ENCODE measurements at places on chromosomes 12 and 14.
A peak's percentile ranks its signal among the peaks of the same experiment; 100 is the strongest.

GRCh38 chr12:124655048-124655697, 87.8 kb upstream of the NCOR2 start:
- DNase-seq, result peak; percentile 68

GRCh38 chr12:50041962-50042361, 15.4 kb upstream of the ASIC1 start:
- no peak for DNase-seq

DNA sequence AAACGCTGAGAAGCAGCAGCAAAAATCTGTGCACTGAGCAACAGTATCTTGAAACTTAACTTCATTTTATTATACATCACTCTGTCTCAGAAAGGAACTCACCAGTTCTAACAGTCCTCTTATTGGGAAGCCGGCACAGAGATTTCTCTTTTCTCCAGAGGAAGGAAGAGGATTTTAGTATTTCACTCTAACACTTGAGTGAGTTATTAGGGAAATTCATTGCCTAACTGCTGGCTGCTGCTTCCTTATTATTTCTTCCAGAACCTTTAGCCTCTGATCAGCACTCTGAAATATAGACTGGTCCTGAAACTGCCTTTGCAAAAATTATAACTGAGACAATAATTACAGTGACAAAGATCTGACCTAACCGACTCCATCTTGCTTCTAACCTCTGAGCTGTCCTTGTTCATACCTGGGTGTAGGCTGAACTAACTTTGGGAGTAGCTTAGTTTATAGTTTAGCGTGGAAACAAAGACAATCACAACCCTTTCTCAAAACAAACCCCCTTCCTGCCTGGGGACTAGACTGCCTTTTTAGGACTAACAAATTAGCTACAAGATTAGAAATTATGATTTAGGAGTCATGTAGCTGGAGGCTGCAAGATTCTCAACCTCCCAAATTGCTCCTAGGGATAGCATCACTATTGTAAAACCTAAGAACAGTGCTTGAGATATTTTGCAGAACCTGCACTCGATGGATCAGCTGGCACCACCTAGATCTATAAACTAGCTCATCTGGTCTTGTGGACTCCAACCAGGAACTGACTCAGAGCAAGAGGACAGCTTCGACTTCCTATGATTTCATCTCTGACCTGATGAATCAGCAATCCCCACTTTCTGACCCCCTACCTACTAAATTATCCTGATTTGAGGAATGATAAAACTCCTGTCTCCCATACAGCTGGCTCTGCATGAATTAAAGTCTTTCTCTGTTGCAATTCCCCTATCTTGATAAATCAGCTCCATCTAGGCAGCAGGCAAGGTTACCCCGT, 117.5 kb downstream of the DYRK2 start:
- DNase-seq, result peak; percentile 93

DNA sequence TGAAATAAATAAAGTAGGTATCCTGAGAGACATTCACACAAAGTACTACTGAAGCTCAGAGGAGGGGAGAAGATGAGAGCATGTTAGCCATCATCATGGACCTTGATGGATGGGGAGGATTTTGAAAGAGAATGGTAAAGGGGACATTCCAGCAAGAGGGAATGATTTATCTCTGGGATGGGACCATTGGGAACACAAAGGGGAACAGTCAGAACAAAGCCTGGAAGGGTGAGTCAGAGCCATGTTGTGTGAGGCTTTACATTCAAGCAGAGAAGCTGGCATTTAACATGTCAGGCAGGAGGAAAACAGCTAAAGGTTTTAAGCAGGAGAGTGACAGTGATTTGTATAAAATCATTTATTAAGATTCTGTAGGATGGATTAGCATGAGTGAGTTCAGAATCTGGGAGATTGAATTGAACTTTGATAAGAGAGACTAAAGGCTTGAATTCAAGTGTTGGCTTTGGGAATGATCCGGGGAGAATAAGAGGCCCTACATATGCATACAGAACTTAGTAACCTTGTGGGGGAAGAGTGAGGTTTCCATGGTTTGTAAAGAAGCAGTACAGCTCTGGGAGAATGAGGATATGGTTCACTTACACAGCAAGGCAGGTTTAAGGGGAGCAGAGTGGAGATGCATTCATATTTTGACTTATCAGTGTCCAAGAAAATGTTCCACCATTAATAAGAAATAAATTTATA, 174.4 kb downstream of the SYT10 start:
- DNase-seq, result no peak

GRCh38 chr12:3405821-3406220, 85.2 kb upstream of the PRMT8 start:
- no peak for DNase-seq

GRCh38 chr12:90167518-90168208, 459.0 kb upstream of the ATP2B1 start:
- no peak for DNase-seq

DNA sequence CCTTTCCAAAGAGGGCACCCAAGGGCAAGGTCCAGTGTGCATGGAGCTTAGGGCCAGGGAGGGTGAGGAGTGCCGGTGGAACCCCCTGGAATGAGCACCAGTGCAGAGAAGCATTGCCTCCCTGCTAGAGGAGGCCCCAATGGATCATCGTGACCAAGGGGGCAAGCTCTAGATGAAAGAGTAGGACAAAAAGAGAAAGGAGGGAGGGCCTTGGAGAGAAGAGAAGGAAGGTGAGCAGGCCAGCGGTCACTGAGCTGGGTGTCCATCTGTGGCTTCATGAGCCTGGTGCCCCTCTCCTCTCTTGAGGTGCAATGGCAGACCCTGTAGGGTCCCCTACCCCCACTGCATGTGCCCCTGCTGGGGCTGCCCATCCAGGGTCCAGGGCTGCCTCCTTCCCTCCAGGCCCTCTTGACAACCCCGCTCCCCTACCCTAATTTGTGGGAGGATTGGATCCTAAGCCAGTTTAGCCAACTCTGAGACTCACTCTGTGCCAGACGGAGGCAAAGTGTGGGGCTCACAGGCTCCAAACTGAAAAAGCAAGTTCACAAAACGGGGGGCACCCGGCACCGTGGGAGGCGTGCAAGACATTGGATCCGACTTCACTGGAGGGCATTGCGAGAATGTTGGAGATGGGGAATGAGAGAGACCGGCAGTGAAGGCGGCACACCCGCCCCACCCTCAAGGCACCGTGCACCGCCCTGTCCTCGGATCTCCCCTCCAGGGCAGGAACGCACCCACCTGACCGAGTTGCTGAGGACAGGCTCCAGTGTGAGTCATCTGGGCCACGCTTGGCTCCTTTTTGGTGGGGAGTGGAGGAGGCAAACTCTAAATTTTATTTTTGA, 207.5 kb downstream of the KIF26A start:
- DNase-seq, result no peak

- no peak for DNase-seq
Measured at GRCh38 chr14:24123424-24124417, 6.7 kb upstream of the FITM1 start.

DNA sequence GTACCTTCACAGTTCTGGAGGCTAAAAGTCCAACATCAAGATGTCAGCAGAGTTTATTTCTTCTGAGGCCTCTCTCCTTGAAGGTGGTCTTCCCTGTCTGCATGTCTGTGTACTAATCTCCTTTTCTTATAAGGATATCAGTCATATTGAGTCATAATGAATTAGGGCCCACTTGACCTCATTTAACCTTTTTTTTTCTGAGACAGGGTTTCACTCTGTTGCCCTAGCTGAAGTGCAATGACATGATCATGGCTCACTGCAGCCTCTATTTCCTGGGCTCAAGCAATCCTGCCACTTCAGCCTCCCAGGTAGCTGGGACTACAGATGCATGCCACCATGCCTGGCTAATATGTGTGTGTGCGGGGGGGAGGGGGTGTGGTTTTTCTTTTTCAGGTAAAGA, 41.7 kb downstream of the PPM1H start:
- no peak for DNase-seq

- no peak for DNase-seq
Measured at GRCh38 chr12:49050507-49051372, 9.9 kb downstream of the KMT2D start.

GRCh38 chr14:102056694-102057442, 30.0 kb downstream of the HSP90AA1 start:
- no peak for DNase-seq

- DNase-seq, result peak; percentile 91
Measured at GRCh38 chr14:52111583-52111982, 42.7 kb upstream of the NID2 start.

GRCh38 chr12:53759261-53759660, 7.5 kb upstream of the CISTR start:
- no peak for DNase-seq

GRCh38 chr12:55142669-55143565, 16.7 kb downstream of the OR9K2 start:
- peak; percentile 48 for DNase-seq

GRCh38 chr14:71466946-71467345, 465.3 kb upstream of the RGS6 start:
- no peak for DNase-seq

- no peak for DNase-seq
Measured at GRCh38 chr14:56027916-56028712, 90.1 kb upstream of the PELI2 start.

- peak; percentile 78 for DNase-seq
Measured at GRCh38 chr14:90489916-90490719, 93.3 kb downstream of the CALM1 start.

GRCh38 chr14:49959822-49960408, 67.0 kb downstream of the ARF6 start:
- DNase-seq, result no peak

DNA sequence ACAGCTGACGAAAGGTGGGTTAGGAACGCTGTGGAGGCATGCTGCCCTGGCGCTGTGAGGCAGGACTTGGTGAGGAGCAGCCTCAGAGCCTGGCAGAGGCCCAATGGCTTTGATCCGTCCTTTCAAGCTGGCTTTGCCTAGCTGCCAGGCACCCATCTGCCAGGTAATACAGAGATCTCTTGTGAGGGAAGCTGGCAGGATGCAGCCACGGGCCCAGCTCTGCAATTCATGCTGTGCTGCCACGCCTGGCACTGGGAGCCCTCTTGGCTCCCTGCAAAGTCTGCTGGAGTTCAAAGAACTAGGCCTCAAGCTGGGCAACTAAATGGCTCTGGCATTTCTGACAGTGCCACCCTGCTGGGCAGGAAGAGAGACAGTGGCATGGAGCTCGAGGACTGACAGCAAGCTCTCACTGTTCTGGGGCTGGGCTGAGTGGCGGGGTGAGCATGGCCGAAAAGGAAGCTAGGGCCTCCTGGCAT, 18.7 kb downstream of the IQSEC3 start:
- no peak for DNase-seq

- no peak for DNase-seq
Measured at GRCh38 chr12:40335991-40336390, 111.2 kb downstream of the LRRK2 start.

DNA sequence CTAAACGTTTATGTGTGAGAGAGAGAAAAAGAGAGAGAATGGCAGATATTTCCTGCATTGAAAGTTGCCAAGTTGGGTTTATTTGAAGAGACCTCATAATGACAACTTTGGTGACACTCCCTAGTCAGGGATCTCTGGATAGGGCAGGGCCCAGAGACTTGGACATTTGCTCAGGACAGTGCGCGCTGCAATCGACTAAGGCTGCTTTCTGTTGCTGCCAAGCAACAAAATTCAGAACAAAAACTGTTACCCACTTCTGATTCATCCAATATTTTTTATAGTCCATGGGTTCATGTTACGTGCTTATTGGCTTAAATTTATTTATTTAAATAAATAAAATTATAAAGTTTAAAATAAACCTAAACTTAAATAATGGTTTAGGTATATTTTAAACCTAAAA, 34.2 kb downstream of the PTGER2 start:
- peak; percentile 54 for DNase-seq

DNA sequence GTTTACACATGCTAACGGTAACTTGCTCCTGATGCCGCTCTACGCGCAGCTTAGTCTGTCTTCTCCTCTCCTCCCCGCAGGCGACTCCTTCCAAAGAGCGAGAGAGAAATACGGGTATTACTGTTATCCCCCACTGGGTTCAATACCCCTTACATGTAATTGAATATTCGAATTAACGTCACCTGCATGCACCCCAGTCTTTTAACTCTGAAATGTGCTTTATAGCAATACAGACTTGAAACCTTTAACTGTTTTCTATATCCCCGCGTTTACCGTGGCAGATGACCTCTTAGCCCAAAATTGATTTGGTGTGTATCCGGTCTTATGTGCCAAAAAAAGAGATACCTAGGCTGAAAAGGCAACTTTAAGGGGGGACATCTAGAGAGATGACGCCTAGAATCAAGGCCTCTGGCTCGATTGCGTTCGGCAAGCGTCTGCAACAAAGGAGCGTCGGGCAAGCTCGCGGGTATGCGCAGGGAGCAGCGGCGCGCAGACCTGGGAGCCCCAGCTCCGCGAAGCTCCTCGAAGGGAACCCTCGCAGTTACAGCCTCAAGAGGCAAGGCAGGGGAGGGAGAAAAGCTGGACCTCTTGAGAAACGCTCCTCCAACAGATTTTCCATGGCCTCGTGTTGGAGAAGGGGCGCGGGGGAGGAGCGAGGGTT, 6.8 kb upstream of the FOXG1 start:
- DNase-seq, result no peak

GRCh38 chr14:75513911-75514672, 8.2 kb upstream of the BATF start:
- DNase-seq, result no peak

GRCh38 chr12:115945491-115945885, 332.0 kb downstream of the MED13L start:
- no peak for DNase-seq

DNA sequence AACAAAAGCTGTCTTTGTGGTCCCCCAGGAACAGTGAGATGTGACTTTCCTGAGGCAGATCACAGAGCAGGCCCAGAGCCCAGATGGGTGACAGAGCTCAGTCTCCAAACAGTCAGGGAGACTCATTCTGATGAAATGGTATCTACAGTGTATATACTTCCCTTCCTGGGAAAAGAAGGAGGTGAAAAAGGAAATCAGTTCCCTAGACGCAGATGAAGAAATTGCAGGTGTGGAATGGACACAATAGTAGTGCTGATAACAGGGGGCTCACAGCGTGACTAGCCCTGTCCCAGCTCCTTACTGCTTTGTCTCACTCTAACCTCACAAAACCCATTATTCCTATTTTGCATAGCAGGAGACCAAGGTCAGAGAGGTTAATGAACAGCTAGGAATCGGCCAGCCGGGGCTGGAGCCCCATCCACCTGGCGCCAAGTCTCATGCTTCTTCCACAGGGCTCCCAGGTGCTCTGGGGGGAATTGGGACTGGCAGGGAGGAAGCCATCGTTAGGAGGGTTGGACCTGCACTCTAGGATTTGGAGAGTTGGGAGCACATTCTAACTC, 11.9 kb downstream of the KCNH3 start:
- DNase-seq, result no peak

GRCh38 chr12:4206470-4206869, 67.1 kb upstream of the CCND2 start:
- DNase-seq, result no peak

- no peak for DNase-seq
Measured at GRCh38 chr12:97758194-97758501, 295.5 kb downstream of the RMST start.

- no peak for DNase-seq
Measured at GRCh38 chr12:6273205-6273540, 37.3 kb upstream of the PLEKHG6 start.

DNA sequence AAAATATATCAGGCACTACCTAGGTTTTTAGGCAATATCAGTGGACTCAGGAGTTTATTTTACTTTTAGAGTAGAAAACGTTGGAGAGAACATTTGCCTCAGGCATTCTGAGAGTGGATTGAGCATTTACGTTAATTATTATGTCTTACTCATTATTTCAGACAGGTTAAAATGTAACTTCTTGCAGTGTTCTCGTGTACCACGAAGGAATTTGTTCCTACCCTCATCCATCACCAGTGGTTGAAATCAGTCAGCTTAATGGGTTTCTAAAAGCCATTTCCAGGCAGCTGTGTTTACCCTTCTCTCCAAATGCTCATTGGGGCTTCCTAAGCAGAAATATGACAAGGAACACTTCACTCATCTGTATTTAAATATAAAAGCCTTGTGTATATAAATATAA, 9.1 kb upstream of the LDHB start:
- no peak for DNase-seq
